ENCODE measurements at places on chromosomes 16 and 17. TPM values are rescaled to one million over a fixed set of nuclear protein-coding genes. Genes with fewer than 3 reads are reported as not detected.

DNA sequence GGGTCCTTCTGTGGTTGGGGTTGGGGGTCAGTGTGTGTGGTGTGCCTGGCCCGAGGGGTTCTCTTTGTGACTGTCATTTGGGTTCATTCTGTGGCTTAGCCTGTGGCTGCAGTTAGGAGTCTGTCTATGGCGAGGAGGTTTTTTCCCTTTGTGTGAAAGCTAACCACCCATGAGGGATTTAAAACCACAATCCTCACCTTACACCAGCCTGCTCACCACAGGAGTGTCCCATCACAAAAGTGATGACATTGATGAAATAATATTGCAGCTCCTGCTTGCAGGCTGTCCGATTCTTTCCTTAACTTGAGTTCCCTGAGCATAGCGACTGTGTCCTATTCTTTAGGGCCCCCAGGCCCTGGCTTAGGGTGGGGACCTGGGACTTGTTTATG is 113.6 kb downstream of the RAP1GAP2 start:
- no peak for DNase-seq

DNA sequence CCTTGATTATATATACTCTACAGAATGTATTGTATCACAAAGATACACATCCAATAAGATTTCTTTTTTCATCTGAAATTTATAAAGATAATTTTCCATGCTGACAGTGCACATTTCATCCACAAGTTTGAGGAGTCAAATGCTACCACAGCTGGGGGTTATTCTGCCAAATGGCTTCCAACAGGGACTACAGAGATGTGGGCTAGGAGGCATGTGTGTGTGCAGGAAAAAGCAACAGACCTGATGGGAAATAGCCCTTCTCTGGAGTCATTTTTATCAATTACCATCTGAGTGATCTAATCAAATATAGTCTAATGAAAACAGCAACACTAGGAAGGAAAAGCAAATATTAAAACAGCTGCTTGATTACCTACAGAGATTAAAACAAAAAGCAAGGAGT is 290.5 kb downstream of the CEP112 start:
- no peak for DNase-seq

GRCh38 chr17:8072729-8073461 is 14.6 kb downstream of the ALOX12B start:
- DNase-seq, result no peak

GRCh38 chr17:82121660-82122629 is 23.9 kb upstream of the FASN start:
- no peak for DNase-seq

- DNase-seq, result no peak
Measured at GRCh38 chr17:49962599-49963308, 6.2 kb upstream of the DLX4 start.

DNA sequence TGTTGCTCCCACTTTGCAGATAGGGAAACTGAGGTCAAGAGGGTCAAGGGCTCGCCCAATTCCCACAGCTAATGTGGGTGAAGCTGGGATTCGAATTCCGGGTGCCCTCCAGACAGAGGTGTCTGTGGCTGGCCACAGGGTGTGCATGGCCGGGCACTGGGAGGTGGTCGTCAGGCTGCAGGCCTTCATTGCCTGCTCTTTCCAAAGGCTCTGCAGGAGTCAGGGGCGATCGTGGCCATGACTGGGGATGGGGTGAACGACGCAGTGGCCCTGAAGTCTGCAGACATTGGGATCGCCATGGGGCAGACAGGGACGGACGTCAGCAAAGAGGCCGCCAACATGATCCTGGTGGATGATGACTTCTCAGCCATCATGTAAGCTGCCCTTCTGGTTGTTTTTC is 49.8 kb downstream of the MEAK7 start:
- DNase-seq, result no peak

DNA sequence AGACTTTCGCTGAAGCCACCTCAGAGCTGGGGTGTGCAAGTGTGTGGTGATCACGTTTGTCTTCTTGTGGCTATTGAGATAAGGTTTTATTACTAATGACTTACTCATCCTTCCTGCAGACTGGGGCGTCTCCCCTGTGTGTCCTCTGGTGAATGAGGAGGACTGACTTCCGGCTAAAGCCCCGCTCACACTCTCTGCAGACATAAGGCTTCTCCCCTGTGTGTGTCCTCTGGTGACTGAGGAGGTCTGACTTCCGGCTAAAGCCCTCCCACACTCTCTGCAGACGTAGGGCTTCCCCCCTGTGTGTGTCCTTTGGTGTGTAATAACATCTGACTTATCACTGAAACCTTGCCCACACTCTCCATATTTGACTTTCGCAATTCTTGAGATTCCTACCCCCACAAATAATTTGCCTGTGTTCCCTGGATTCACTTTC is 19.4 kb downstream of the PRDM7 start:
- no peak for DNase-seq

The CHST5 gene
- 0.41 TPM for total RNA-seq

The C16orf54 gene
- total RNA-seq, result 0.41 TPM

The SHISA9 gene
- 13.9 TPM for total RNA-seq

The CDH3 gene
- 9.4 TPM for total RNA-seq
